Peyer's patch (tissue), 4 donors: ENCODE measurements at places on chromosomes 5 and 9. TPM values are rescaled to one million over a fixed set of nuclear protein-coding genes. Genes with fewer than 3 reads are reported as not detected.

- no peaks in the 10 kb centered on the region for H3K27me3 ChIP-seq
- peak within 1 kb of the TSS; percentile 71 for H3K4me3 ChIP-seq
- DNase-seq, result peak; percentile 88
- H3K4me1 ChIP-seq, result no peaks in the 10 kb centered on the region
These were observed at the start of gene MSX2 for GRCh38 chr5:174724484-174725260. MSX2 (plus strand) TSS chr5:174724582; CDS start chr5:174724660, 78 bp downstream.

GRCh38 chr9:94031380-94031779 is 52.9 kb upstream of the PTPDC1 start:
- no peak for DNase-seq
- peak overlapping the region; percentile 84 for H3K4me3 ChIP-seq
- no peaks in the 10 kb centered on the region for H3K4me1 ChIP-seq

The TMEM171 gene
- total RNA-seq, result 73.9 TPM

- no peaks in the 10 kb centered on the region for H3K4me1 ChIP-seq
- no peak for DNase-seq
- H3K36me3 ChIP-seq, result peaks cover 2% of the 10 kb centered on the region
These were observed 9.9 kb downstream of the ZNF622 start for GRCh38 chr5:16455668-16456067.

- H3K36me3 ChIP-seq, result no peaks in the 10 kb centered on the region
- no peaks in the 10 kb centered on the region for H3K4me1 ChIP-seq
- DNase-seq, result no peak
- no peak overlapping the region for H3K4me3 ChIP-seq
- H3K27ac ChIP-seq, result no peak overlapping the region
These were observed 123.3 kb downstream of the MLLT3 start for GRCh38 chr9:20499013-20499412.

The MAMDC4 gene
- 45.4 TPM for total RNA-seq

The FIBCD1 gene
- not detected for total RNA-seq
